Vagina (tissue), 2 donors: ENCODE measurements at places on chromosomes 1 and 21.

GRCh38 chr1:66478116-66478515, 55.8 kb upstream of the SGIP1 start:
- no peak for DNase-seq

GRCh38 chr1:1092149-1092855, 18.2 kb upstream of the RNF223 start:
- no peak for DNase-seq

GRCh38 chr1:207084701-207085180, 3.9 kb upstream of the C4BPB start:
- no peak for DNase-seq

DNA sequence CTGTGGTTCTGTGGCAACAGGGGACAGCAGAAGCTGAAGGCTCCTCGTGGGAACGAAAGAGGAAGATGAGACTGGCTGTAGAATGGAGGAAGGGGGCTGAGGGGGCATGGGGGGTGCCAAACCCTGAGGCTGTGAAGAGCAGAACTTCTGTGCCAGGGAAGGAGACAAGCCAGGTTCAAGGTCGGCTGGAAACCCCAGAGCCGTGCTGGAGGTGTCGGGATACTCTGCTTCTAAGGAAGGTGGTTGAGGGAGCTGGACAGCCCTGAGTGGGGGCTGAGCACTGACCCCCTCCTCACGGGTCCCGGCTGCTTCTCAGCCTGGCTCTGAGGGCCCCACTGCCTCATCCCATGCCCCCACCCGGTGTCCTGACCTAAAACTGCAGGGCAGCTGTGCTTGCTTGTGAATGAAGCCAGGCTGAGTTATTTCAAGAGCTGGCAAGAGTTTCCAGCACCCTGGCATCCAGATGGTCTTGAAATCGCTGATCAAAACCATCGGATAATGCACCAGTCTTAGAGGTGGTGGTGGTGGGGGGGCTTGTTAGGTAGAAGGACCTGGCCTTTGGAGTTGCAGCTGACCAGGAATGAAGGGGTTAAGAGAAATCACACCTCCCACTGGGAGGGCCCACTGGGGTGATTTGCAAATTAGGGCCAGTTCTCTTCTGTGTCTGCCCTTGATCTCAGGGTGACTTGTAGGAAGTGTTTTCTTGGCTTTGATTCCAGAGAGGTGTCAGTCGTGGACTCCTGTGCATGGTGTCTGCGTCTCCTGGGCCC, 218.9 kb upstream of the C1orf174 start:
- DNase-seq, result no peak

- no peak for DNase-seq
Measured at GRCh38 chr1:212098310-212098709, 62.8 kb downstream of the DTL start.

DNA sequence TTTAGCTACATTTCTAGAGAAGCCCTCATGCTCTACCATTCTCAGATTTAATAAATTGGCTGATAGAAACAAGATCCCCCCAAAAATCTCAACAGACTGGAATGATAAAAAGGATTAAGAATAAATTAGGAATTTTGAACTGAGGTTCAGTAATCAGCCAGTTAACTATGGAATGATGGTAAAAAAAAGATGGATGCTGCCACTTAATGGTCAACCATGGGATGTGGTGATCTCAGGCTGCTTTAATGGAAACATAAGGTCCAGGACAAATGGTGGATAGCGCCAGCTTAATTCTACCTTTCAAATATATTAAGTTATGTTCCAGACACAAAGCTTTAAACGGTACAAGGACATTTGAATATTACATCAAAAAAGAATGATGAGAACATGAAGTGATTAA, 49.9 kb downstream of the CCN1 start:
- DNase-seq, result no peak

DNA sequence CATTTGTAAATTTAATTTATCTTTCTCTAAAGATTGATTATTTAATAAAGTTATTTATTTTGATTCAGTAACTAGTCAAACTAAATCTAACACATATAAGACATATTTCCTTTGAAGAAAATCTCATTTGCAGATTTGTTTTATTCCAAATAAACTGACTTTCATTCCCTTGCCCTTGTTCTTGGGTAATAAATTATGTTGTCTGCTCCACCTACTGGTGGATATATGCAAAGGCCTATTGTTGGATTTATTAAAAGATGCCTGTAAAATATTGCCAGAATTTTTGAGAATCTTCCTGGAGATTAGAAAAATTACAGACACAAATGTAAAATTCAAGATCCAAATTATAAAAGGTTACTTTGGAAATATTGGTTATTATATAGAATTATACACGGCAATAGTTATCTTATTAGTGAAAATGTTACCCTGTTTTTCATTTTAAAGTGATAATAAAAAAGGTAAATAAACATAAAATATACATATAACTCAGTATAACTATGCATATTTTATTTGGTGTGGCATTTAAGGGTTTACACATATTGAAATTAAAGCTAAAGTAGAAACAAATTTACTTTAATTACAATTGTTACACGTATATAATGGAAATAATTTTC, 116.1 kb downstream of the SPATA17 start:
- no peak for DNase-seq

GRCh38 chr1:119987112-119987511, 82.3 kb downstream of the NOTCH2 start:
- DNase-seq, result no peak

- no peak for DNase-seq
Measured at GRCh38 chr1:158019171-158019868, 25.9 kb downstream of the KIRREL1 start.

DNA sequence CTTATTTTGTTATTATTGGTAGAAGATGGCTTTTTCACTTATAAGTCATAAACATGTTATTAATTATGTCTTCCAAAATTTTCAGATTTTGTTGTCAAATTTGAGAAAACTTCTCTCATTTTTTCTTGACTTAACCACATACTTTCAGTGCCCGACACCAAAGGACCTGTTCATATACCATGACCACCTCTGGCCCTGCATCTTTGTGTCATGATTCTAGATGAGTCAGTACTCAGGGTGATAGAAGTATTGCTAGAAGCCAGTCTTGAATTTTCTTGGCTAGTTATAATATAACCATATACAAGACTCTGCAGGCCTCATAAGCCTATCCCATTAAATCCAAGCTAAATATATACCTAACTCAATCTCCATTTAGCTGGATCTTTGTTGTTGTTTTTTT, 35.4 kb upstream of the DPH5 start:
- no peak for DNase-seq

GRCh38 chr21:24948186-24948585, 659.1 kb downstream of the MRPL39 start:
- DNase-seq, result no peak

DNA sequence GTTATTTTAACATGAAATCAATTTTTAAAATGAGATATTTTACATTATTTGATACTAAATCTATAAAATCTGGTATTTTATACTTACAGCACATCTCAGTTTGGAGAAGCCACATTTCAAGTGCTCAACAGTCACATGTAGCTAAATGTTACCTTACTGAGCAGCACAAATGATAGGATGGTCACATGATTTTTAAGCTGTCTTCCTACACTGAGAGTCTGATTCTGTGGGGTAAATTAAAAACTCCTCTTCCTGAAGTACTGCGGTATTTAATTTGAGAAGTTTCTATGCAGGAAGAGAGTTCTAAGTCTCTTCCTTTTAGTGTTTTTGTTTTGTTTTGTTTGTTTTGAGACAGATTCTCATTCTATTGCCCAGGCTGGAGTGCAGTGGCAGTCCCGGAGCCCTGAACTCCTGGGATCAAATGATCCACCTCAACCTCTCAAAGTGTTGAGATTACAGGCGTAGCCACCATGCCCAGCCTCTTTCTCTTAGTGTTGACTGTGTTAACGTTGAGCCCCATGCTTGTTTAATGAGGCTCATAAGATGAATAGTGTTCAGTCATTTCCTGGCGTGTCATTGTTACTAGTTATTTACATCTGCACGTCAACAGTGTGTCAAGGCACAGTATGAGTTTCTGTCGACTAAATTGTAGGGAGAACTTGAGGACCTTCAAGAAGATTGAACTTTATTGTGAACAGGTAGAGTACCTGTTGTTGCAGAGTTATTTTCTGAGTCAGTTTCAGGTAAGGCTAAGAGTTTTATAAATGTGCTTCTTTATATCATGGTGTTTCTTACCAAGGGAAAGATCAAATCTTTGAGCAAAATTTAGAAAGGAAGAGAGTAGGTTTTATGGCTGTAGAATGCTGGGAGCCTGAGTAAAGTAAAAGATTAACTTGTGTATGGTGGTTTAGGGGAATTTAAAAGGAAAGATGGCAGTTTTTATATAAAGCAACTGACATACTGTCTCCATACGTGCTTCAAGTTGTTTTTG, 3.3 kb downstream of the CNST start:
- no peak for DNase-seq
